ENCODE measurements at places on chromosomes 4 and X. TPM values are rescaled to one million over a fixed set of nuclear protein-coding genes. Genes with fewer than 3 reads are reported as not detected.
A peak's percentile ranks its signal among the peaks of the same experiment; 100 is the strongest.

- DNase-seq, result no peak
Measured at GRCh38 chr4:23685471-23685870, 204.4 kb downstream of the PPARGC1A start.

GRCh38 chr4:114728426-114728825 lies 129.8 kb downstream of the UGT8 start:
- DNase-seq, result no peak

CFP gene
- total RNA-seq, result 15.7 TPM

GRCh38 chr4:2600878-2601277 lies 64.4 kb downstream of the FAM193A start:
- DNase-seq, result no peak

ARHGEF6 gene
- 121 TPM for total RNA-seq

CLTRN gene
- not detected for total RNA-seq

DNA sequence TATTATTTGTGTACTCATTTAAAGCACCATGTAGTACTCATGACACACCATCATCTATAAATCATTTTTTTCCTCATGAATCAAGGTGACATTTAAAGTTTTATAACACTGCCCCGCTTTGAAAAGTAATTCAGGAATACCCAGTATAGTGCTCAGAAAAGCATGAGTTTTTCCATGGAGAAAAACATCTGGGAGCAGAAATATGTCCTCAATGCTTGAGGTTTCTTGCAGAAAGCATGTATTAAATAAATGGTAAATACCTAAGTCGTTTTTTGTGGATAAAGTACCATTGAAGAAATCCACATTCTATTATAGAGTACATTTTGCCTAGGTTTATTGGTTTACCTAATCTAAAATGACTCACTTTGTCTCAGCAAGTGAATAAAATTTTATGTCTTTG lies 66.2 kb downstream of the UBA6 start:
- DNase-seq, result no peak

GRCh38 chr4:33407496-33407895 lies 2687.3 kb downstream of the PCDH7 start:
- DNase-seq, result no peak

DNA sequence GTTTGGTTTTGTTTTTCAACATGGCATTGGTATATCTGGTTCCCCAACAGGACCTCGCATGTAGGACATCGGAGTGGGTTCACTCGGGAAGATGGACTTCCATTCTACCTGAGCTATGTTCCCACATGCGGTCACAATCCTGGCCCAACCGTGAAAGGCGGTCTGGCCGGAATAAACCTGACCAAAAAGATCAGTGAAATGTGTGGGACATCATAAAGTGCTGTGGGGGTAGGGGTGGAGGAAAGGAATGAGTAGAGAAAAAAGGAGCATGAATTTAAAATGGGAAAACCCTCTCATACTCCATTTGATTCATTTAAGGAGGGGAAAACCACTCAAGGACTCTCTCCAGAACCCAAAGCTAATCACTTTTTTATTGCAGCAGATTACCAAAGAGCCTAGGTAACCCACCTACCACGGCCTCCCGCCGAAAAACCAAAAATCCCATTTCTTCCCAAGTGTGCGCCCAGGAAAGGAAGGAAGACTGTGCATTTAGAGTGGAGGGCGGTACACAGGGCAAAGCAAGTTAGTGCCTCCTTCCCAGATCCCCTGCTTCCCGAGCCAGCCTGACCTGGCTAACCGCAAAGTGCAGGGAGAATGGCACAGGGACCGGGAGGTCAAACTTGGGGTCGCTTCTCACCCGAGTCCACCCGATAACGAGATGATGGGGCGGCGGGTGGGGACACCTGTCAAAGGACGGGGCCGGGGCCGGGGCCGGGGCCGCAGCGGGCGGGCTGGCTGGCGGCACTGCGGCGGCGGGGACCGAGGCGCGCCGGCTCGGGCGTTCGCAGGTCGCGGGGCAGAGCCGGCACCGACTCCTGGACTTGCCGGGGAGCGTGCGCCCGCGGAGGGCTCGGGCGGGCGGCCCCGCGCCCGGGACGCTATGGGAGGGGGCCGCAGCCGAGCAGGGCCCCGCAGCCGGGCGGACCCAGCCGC lies 669 bp downstream of the TMEM150C start:
- DNase-seq, result no peak

- DNase-seq, result no peak
Measured at GRCh38 chrX:122913134-122913533, 270.9 kb upstream of the GRIA3 start.

GRCh38 chrX:47175588-47175980 lies 18.0 kb upstream of the UBA1 start:
- DNase-seq, result no peak

P2RY4 gene
- 0.15 TPM for total RNA-seq

DNA sequence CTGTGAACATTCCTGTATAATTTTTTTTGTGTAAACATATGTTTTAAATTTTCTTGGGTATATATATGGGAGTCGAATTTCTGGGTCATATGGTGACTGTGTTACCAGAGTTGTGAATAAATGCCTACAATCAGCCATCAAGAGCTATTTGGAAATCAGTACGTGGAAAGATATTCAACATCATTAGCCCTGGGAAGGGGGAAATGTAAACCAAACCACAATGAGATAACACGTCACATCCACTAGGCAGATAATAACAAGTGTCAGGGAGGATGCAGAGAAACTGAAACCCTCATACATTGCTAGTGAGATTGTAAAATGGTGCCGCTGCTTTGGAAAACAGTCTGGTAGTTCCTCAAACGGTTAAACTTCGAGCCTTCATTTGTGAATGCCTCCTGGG lies 43.9 kb downstream of the LUZP4 start:
- DNase-seq, result no peak

TRPC5OS gene
- not detected for total RNA-seq

OTC gene
- not detected for total RNA-seq

- DNase-seq, result no peak
Measured at GRCh38 chr4:8478371-8478770, 37.8 kb downstream of the TRMT44 start.

DNA sequence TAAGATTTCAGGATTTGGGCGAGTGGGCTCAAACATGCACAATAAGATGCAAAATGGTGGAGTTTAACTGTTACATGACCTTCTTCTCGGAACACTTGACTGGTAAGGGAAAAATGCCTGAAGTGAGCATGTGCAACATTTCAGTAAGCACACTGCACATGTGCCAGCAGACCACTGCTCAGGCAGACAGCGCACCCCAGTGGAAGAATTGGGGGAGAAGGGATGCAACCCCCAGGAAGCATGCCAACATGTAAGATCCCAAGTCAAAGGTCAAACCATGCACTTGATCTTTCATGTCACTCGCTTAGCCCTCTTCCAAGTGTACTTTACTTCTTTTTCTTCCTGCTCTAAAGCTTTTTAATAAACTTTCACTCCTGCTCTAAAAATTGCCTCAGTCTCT lies 256.3 kb downstream of the CENPC start:
- DNase-seq, result peak; percentile 18

- no peak for DNase-seq
Measured at GRCh38 chr4:121139533-121140222, 24.4 kb downstream of the TNIP3 start.

- DNase-seq, result no peak
Measured at GRCh38 chr4:104616401-104616820, 121.7 kb upstream of the CXXC4 start.

BMP3 gene
- not detected for total RNA-seq

GRCh38 chr4:141346144-141346543 lies 125.4 kb downstream of the ZNF330 start:
- no peak for DNase-seq

DGAT2L6 gene
- total RNA-seq, result not detected

APOO gene
- total RNA-seq, result 26.3 TPM

GRCh38 chr4:165208221-165208652 lies 876 bp downstream of the KLHL2 start:
- no peak for DNase-seq

CDKL2 gene
- 1.3 TPM for total RNA-seq

GRCh38 chr4:678331-679103 lies 4.2 kb downstream of the MYL5 start:
- no peak for DNase-seq

CPZ gene
- total RNA-seq, result 0.48 TPM

ITIH6 gene
- not detected for total RNA-seq

TCEAL7 gene
- total RNA-seq, result not detected

DNA sequence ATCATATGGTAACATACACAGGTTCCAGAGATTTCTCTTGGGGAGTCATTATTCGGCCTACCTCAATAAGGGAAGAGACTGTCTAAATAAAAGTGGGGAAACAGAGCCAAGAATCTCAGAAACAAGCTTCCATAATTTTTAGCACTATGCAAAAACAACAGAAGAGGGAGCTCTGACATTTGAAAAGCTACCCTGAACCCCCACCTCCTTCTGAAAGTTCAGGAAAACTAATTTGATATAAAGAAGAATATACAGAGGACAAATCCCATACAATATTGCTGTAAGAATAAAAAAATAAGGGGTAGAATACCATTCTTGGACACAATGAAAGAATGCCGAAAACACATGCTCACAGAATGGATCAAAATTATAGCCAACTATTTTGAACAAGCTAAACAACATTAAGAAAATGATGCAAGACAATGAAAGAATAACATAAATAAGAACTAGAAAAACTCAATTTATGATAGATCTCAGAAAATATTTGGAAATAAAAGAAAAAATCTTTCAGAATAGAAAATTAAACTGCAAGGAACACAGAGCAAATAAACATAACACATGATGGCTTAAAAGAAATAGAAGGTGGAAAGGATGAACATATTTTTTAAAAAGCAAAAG lies 14.4 kb upstream of the ZNF41 start:
- no peak for DNase-seq

Measured in activated CD4-positive, alpha-beta memory T cell treated with anti-CD3 and anti-CD28 coated beads, Interleukin-2, amount 10 ng/mL, durations not matched to agents 7 days and 5 days (primary cell).